Heart right ventricle (tissue), 16 donors: ENCODE measurements at places on chromosomes 3 and 15. TPM values are rescaled to one million over a fixed set of nuclear protein-coding genes. Genes with fewer than 3 reads are reported as not detected.

The KIF23 gene
- 1.1 TPM for total RNA-seq

The SENP8 gene
- total RNA-seq, result 6.7 TPM

The SLC12A1 gene
- not detected for total RNA-seq

The CLRN1 gene
- not detected for total RNA-seq

The SH2D7 gene
- total RNA-seq, result not detected

The ACTC1 gene
- total RNA-seq, result 15,090 TPM

The C3orf20 gene
- 0.16 TPM for total RNA-seq

The FURIN gene
- 37.1 TPM for total RNA-seq

The CYP1A2 gene
- not detected for total RNA-seq

The TMEM45A gene
- total RNA-seq, result 7.4 TPM

The GP5 gene
- total RNA-seq, result 0.16 TPM

The ACTL6A gene
- total RNA-seq, result 18.5 TPM

The CD200 gene
- 0.83 TPM for total RNA-seq

The HIGD1A gene
- 289 TPM for total RNA-seq

The NTRK3 gene
- total RNA-seq, result 2.4 TPM

- H3K4me1 ChIP-seq, result no peaks in the 10 kb centered on the region
- H3K4me3 ChIP-seq, result no peak overlapping the region
- no peaks in the 10 kb centered on the region for H3K27me3 ChIP-seq
- no peaks in the 10 kb centered on the region for H3K36me3 ChIP-seq
- no peak for DNase-seq
Measured at GRCh38 chr3:187902936-187903335, 157.7 kb upstream of the BCL6 start.

- no peak for DNase-seq
- H3K27ac ChIP-seq, result no peak overlapping the region
- H3K27me3 ChIP-seq, result no peaks in the 10 kb centered on the region
- no peaks in the 10 kb centered on the region for H3K36me3 ChIP-seq
Measured at GRCh38 chr15:75327005-75327404, 8.9 kb upstream of the COMMD4 start.

DNA sequence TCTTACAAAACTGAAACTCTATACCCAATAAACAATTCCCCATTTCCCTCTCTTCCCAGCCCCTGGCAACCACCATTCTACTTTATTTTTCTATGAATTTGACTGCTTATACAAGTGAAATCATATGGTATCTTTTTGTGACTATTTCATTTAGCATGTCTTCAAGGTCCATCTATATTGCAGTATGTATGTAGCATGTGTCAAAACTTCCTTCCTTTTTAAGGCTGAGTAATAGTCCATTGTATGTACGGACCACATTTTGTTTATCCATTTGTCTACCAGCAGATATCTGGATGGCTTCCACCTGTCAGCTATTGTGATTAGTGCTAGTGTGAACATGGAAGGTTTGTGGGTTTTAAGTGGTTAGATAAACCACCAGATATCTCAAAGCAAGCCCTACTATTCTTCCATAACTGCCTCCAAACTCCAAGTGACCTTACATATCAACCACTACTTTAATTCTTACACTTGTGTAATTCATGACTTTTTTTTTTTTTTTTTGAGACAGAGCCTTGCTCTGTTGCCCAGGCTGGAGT, 134.7 kb downstream of the TMCC1 start:
- H3K27me3 ChIP-seq, result no peaks in the 10 kb centered on the region
- H3K4me1 ChIP-seq, result no peaks in the 10 kb centered on the region
- no peak overlapping the region for H3K4me3 ChIP-seq
- no peak overlapping the region for H3K27ac ChIP-seq
- DNase-seq, result no peak

- H3K4me1 ChIP-seq, result peaks cover 32% of the 10 kb centered on the region
- peaks cover 4% of the 10 kb centered on the region for H3K27me3 ChIP-seq
- DNase-seq, result no peak
- H3K27ac ChIP-seq, result peak overlapping the region; percentile 14
- H3K36me3 ChIP-seq, result no peaks in the 10 kb centered on the region
Measured at GRCh38 chr3:190486908-190487607, 26.8 kb upstream of the IL1RAP start.

GRCh38 chr15:82051664-82052063, 5.8 kb upstream of the MEX3B start:
- peak; percentile 27 for DNase-seq
- H3K27me3 ChIP-seq, result peaks cover 14% of the 10 kb centered on the region
- no peaks in the 10 kb centered on the region for H3K36me3 ChIP-seq
- no peak overlapping the region for H3K4me3 ChIP-seq
- no peak overlapping the region for H3K27ac ChIP-seq

- no peak overlapping the region for H3K4me3 ChIP-seq
- no peak overlapping the region for H3K27ac ChIP-seq
- H3K4me1 ChIP-seq, result peaks cover 3% of the 10 kb centered on the region
- no peaks in the 10 kb centered on the region for H3K36me3 ChIP-seq
- no peak for DNase-seq
Measured at GRCh38 chr3:102200126-102200525, 234.7 kb upstream of the ZPLD1 start.

DNA sequence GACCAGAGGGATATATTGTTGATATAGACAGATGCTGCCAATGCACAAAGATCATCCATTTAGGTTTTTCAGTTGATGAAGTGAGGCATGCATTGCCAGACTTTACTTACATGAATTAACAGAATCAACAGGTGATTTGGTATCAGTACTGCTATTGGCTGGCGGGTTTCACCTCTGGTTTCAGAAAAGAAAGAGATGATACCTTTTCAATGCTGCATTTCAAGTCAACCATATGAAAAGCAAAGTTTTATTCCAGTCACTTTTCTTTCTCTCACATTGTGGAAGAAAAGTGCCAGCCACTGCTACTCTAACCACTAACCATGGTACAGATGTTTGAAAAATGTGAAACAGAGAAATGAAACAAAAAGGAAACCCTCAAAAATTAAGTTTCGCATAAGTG, 289.1 kb downstream of the TIGIT start:
- no peak for DNase-seq
- H3K36me3 ChIP-seq, result no peaks in the 10 kb centered on the region
- H3K4me1 ChIP-seq, result peaks cover 37% of the 10 kb centered on the region
- H3K27ac ChIP-seq, result no peak overlapping the region
- no peaks in the 10 kb centered on the region for H3K27me3 ChIP-seq
- H3K4me3 ChIP-seq, result no peak overlapping the region

DNA sequence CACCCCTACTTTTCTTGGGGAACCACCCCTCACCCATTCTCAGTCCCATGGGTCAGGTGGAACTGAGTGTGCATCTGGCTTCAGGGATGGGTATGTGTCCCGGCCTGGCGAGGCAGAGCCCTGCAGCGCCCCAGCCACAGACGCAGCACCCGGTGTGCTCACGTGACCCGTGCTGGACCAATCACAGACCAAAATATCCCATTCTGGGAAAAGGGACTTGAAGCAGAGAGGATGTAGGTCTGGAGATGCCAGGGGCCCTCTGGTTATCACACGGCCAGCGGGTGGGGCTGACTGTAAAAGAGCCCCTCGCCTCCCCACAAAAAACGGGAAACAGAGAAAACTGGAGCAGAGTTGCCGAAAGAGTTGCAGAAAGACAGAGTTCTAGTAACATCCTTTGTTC, 138.0 kb upstream of the RAD18 start:
- H3K4me1 ChIP-seq, result no peaks in the 10 kb centered on the region
- no peak overlapping the region for H3K27ac ChIP-seq
- no peaks in the 10 kb centered on the region for H3K27me3 ChIP-seq
- DNase-seq, result no peak
- H3K4me3 ChIP-seq, result no peak overlapping the region

- no peaks in the 10 kb centered on the region for H3K36me3 ChIP-seq
- no peaks in the 10 kb centered on the region for H3K27me3 ChIP-seq
- H3K4me1 ChIP-seq, result peaks cover 7% of the 10 kb centered on the region
- H3K4me3 ChIP-seq, result no peak overlapping the region
Measured at GRCh38 chr3:72891053-72891855, 3.4 kb downstream of the GXYLT2 start.

DNA sequence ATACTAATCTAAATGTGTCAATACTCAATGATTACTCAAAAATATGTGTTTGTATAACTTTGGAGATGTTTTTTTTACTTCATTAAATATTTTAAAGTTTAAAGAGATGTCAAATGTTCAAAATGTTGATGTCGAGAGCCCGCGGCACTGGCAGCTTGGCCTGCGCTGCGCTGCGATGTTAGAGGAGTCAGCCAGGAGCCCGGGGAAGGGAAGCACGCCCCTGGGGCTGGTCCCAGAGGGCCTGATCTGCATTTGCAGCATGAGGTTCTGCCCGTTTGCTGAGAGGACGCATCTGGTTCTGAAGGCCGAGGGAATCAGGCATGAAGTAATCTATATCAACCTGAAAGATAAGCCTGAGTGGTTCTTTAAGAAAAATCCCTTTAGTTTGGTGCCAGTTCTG, 66.4 kb upstream of the ATP2C1 start:
- no peaks in the 10 kb centered on the region for H3K27me3 ChIP-seq
- H3K36me3 ChIP-seq, result no peaks in the 10 kb centered on the region
- H3K27ac ChIP-seq, result no peak overlapping the region
- DNase-seq, result no peak
- H3K4me3 ChIP-seq, result no peak overlapping the region
- no peaks in the 10 kb centered on the region for H3K4me1 ChIP-seq

GRCh38 chr3:168239287-168239686, 143.6 kb upstream of the GOLIM4 start:
- no peak for DNase-seq
- H3K36me3 ChIP-seq, result no peaks in the 10 kb centered on the region
- no peak overlapping the region for H3K27ac ChIP-seq

DNA sequence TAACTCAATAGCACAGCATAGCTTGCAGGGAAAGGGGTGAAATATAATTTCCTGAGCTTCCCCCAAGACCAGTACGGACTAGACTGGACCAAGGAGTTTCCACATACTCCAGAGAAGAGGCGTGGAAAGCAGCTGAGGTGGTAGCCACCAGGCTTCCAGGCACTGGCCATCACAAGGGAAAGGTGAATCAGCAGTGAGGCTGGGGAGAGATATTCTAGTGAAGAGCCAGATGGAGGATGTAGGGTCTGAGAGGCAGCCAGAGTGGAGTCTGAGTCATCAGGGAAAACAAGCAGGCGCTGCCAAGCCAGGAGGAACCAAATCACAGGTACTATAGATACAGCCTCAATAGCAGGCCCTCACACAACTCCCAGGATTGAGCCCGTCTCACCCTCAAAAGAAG, 9.6 kb upstream of the RASA2 start:
- H3K36me3 ChIP-seq, result no peaks in the 10 kb centered on the region
- no peak overlapping the region for H3K4me3 ChIP-seq
- no peaks in the 10 kb centered on the region for H3K27me3 ChIP-seq
- DNase-seq, result no peak
- H3K27ac ChIP-seq, result no peak overlapping the region
- no peaks in the 10 kb centered on the region for H3K4me1 ChIP-seq

DNA sequence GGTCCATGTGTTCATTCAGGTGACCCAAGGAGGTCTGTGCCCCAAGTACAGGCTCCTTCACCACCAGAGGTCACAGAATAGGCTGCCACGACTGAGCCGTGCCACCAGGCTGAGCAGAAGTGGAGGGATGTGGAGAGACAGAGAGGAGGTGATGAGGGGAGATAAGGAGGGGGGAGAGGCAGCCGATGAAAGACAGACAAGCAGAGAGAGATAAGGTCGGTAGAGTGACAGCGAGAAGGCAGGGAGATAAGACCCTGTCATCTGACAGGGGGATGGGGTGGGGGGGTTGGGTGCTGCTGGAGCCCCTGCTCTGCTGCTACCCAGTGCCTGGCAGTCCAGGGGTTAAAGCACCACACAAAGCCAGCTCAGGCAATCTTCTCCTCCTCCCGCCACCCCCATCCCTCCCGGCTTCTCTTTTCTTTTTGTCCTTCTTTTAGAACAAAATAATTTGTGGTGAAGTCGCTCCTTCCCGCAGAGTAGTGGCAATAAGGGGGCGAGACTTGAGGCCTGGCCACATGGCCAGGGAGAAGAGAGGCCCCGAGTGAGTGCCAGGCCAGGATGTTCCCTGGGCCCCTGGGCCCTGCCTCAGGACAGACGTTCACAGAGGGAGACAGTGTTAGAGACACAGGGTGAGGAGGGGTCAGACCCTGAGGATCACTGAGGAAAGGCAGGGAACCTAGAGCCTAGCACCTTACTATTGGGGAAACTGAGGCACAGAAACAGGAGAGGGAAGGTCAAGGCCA, 67.9 kb downstream of the CACNA2D2 start:
- no peaks in the 10 kb centered on the region for H3K4me1 ChIP-seq
- H3K4me3 ChIP-seq, result no peak overlapping the region
- DNase-seq, result no peak
- H3K36me3 ChIP-seq, result no peaks in the 10 kb centered on the region
- H3K27ac ChIP-seq, result no peak overlapping the region

DNA sequence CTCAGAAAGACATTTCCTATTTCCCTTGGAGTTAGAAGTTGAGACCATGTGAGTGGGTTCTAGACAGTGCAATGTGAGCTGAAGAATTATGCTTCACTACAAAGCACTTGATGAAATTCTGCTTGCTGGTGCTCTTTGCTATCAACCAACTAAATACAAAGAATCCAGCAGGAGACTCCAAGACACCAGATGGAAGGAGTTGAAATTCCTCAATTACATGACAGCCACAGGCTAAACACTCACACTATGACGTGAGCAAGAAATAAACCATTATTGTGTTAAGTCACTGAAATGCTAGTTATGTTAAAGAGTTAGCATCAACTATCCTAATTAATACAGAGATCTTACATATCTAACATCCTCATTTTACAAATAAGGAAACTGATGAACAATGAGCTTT, 8.2 kb upstream of the MAP4 start:
- H3K27ac ChIP-seq, result no peak overlapping the region
- DNase-seq, result no peak
- peaks cover 17% of the 10 kb centered on the region for H3K36me3 ChIP-seq
- no peak overlapping the region for H3K4me3 ChIP-seq
- no peaks in the 10 kb centered on the region for H3K27me3 ChIP-seq

- no peaks in the 10 kb centered on the region for H3K4me1 ChIP-seq
- no peaks in the 10 kb centered on the region for H3K27me3 ChIP-seq
- DNase-seq, result no peak
- H3K4me3 ChIP-seq, result no peak overlapping the region
- H3K27ac ChIP-seq, result no peak overlapping the region
Measured at GRCh38 chr3:196517919-196518318, 2.8 kb upstream of the SMCO1 start.

- H3K36me3 ChIP-seq, result peaks cover 86% of the 10 kb centered on the region
- no peak overlapping the region for H3K27ac ChIP-seq
- H3K4me1 ChIP-seq, result peaks cover 31% of the 10 kb centered on the region
- DNase-seq, result no peak
- H3K27me3 ChIP-seq, result no peaks in the 10 kb centered on the region
Measured at GRCh38 chr15:89196241-89196640, 25.1 kb downstream of the RLBP1 start.

DNA sequence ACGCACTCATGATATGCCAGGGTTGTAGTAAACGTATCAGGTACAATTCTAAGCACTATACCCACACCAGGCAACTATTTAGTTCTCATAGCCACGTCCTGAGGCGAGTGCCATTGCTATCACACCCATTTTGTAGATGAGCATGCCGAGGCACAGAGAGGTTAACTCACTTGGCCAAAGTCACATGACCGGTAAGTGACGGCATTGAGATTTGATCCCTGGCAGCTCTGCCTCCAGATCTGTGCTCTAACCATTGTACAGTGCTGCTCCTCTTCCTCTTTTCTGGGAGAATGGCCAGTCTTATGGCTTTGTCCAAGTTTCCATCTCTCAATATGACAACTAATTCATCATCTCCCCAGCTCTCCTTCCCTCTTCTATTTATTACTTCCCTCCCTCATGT, 18.9 kb upstream of the ATP2B2 start:
- no peaks in the 10 kb centered on the region for H3K36me3 ChIP-seq
- H3K4me1 ChIP-seq, result no peaks in the 10 kb centered on the region
- no peak overlapping the region for H3K27ac ChIP-seq
- no peak for DNase-seq
